EH (cell line): ENCODE measurements at places on chromosomes 13 and 19.
A peak's percentile ranks its signal among the peaks of the same experiment; 100 is the strongest.

DNA sequence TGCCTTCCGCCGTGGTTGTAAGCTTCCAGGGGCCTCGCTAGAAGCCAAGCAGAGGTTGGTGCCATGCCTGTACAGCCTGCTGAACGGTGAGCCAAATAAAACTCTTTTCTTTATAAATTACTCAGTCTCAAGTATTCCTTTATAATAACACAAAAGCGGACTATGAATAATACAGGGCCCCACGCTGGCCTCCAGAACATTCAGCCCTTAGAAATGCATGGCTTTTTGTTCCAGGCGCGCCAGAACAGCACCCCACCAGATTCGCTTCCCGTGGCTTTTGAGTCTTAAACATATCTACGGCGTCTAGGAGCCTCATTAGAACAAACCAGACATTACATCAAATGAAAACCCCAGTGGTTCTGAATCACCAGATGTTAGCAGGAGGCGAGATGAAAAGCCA lies 75.1 kb downstream of the SLC15A1 start:
- peak; percentile 16 for DNase-seq

GRCh38 chr13:101447852-101448251 lies 4.6 kb upstream of the ITGBL1 start:
- peak; percentile 5 for DNase-seq

GRCh38 chr13:24060993-24061392 lies 99.5 kb upstream of the SPATA13 start:
- DNase-seq = no peak

GRCh38 chr13:110419381-110419791 lies 112.3 kb downstream of the COL4A2 start:
- DNase-seq = no peak

DNA sequence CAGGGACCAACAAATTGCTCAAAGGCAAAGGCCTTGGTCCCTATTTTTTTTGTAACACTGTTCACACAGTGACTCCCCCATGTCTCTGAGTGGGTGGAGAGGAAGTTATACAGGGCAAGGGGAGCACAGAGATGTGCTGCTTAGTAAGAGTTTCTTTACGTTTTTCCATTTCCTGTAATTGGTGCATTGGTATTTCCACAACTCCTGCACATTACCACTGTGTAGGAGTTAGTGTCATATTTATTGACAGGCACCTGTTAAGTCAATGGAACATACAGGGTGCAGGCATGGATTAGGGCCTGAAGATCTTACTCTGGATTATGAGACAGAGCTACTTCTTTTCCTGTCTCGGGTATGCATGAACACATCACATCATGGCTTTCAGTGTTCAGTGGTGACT lies 45.2 kb downstream of the SOX21 start:
- no peak for DNase-seq

- peak; percentile 91 for DNase-seq
Observed at GRCh38 chr13:45500492-45501174, 35.9 kb downstream of the COG3 start.

DNA sequence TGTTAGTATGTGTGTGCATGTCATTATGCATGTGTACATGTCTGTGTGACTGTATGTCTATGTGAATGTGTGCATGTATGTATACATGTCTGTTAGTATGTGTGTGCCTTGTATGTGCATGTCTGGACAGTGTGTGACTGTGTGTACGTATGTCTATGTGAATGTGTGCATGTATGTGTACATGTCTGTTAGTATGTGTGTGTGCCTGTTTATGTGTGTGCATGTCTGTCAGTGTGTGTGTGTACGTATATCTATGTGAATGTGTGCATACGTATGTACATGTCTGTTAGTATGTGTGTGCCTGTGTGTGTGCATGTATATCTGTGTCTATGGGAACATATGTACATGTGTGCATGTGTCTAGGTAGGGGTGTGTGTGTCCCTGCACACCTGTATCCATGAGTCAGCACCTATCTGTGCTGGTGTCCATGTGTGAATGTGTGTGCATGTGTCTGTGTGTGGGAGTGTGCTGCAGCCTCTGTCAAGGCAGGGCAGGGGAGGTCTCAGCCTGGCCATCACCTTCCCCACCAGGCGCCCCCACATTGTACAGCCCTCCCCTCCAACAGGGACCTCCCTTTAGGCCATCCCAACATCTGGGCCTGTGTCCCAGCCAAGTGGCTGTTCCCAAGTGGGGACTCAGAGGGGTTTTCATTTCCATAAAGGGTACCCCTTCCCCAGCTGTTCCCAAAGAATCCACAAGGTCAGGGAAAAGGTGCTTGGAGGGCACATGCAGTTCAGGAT lies 4.4 kb downstream of the GAS6 start:
- no peak for DNase-seq

- peak; percentile 88 for DNase-seq
Observed at GRCh38 chr19:13986348-13986904, 19.7 kb downstream of the RFX1 start.

DNA sequence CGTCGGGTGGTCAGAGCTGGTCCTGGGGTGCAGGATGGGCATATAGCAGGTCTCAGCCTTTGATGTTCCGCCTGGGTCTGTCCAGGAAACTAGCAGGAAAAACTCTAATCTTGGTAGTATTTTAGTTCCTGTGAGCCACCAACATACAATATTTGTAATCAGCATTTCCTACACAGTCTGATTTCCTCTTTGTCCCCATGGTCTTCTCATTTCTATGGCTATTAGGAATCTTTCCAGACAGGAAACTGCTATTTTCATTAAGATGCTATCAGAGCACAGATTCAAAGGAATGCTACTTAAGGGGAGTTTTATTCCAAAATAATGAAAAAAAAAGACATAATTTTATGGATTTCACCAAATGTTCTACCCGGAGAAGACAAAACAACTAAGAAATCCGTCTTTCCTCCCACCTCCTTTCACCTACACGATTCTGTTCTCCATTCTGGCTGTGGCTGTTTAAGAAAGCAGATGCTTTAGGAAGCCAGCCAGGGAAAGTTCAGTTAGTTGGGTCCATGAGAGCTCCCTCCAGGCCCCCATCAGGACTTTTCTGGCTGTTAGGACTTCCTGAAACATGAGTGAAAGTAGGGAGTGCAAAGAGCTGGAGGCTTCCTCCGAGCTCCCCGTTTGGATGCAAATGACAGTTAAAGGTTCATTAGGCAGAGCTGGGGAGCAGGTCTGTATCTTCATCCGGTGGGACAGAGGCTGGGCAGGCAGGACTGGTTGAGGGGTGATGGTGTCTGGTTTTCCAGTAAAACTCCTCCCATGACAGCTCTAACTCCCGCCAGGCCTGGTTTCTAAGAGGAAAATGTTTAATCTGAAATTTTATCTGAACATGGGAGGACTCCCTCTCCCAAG lies 36.3 kb downstream of the SHISA2 start:
- DNase-seq = no peak

DNA sequence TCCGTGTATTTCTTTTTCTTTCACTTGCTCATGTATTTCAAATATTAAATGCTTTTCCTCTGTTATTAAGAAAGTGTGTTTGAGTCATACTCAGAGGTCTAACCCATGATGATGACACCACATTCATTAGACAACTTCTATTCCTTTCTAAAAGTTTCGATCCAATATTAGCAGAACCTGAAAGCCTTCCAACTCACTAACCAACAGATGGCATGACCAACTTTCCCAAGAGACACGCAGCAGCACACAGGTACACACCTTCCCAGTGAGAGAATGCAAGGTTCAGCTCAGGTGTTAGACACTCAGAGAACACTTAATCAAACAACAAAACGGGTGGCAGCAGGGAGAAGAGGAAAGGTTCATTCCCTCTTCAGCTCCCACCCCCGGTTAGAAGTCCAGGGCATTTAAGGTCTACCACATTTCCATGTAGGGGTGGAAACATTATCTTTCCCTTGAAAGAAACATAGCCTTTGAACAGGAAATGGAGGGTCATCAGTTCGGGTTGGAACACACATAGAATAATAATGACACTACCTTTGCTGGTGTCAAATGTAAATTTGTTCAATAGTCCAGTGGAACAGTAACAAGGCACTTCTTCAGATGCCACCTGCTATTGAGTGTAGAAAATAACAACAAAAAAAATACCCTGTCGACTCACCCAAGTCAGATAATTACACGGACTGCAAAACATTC lies 404.2 kb downstream of the COG6 start:
- DNase-seq = no peak

DNA sequence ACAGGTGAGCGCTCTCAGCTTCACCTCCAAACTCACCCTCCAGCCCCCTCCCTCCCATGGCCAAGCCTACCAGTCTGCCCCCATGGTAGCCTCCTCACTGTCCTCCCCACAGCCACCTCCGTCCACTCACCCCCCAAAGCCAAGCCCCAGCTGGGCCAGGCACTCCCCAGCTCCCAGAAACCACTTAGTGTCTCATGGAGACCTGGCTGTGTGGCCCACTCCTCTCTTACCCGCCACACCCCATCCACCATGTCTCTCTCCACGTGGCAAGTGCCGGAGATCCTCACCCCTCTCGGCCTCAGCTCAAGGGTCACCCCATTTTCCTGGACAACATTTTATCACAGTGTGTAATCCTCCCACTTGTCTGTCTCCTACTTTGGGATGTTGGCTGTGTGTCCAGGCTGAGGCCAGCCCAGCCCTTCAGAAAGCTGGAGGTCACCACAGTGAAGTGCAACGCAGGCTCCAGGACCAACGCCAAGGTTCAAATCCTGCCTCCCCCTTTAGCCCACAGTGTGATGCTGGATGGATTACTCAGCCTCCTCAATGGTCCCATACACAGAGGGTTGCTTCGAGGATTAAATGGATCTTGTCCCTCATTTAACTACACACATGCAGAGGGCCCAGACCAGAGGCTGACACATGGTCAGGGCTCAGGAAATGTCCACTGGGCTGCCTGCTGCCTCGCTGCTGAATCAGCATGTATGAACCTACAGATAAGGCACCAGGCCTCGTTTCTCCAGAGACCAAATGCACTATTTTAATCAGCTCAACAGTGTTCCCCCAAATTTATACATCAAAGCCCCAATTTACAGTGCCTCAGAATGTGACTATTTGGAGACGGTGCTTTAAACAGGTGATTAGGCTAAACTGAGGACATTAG lies 71.3 kb downstream of the CEBPG start:
- no peak for DNase-seq

- peak; percentile 24 for DNase-seq
Observed at GRCh38 chr19:19652482-19653295, 9.2 kb upstream of the GMIP start.

- DNase-seq = peak; percentile 94
Observed at GRCh38 chr19:6516018-6516658, 14.0 kb upstream of the TUBB4A start.

- no peak for DNase-seq
Observed at GRCh38 chr13:110835721-110836604, 78.9 kb downstream of the ANKRD10 start.

- peak; percentile 56 for DNase-seq
Observed at GRCh38 chr19:3350014-3350663, 16.2 kb upstream of the NFIC start.

DNA sequence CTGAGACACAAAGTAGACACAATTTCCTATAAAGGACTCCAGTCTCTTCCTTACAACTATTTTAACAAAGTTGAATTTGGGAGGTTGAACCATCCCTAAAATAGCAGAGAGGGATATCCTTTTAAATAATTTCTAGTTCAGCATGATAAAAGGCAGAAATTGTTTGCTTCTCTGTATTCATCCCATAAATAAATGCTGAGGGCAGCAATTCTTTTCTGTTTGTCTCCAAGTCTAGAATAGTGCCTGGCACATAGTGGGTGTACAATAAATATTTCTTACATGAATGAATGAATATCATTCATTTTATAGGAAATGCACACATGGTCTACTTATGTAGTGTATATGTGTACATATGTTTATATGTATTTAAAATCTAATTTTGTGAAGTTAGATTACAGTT lies 12.3 kb downstream of the COL4A1 start:
- DNase-seq = no peak

- no peak for DNase-seq
Observed at GRCh38 chr13:24574847-24575246, 62.3 kb upstream of the PARP4 start.

DNA sequence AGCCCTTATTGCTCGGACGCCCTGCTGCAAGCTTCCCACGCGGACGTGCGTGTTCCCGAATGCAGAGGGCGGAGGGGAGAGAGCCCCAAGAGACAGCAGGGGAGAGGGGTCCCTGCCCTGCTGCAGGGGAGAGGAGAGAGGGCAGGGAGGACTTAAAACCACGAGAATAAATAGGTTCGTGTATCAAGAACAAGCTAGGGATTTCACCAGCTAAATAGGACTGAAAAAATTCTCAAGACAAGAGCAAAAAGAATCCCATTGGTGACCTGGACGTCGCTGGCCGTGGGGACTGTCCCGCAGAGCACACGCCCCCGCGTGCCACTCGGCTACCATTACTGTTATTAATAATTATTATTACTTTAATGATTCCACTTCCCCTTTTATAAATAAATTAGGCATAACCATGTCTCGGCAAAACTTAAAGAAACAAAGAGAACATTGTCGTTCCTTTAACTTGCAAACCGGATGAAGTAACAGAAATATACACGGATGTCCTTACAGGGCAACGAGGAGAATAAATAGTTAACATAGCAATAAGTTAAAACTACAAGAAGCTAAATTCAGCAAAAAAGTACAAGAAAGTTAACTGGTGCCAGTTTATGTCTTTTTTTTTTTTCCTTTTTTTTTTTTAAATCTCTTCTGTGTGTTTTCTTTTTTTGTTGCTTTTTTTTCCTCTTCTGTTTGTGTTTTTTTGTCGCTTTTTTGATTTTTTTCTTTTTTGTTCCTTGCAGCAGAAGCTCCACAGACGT lies 16.6 kb downstream of the PRKCSH start:
- DNase-seq = no peak

- DNase-seq = no peak
Observed at GRCh38 chr19:15371786-15372380, 7.7 kb downstream of the AKAP8 start.

DNA sequence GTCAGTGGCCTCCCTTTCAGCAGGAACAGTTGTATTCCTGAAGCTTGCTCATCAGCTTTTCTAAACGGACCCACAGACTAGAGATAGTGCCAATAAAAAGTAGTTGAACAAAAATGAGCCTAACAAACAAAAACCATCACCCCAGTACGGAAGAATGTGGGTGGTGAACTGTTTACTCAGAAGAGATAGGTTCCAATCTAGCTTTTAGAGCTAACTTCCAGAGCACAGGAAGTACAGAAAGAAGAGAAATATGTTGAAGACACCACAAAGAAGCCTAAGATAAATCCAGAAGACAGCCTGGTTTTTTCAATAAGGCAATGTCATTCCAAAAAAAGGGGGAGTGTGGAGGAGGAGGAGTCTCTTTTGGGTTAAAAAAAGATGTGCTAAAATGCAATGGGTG lies 2.8 kb upstream of the LMO7 start:
- DNase-seq = peak; percentile 99

DNA sequence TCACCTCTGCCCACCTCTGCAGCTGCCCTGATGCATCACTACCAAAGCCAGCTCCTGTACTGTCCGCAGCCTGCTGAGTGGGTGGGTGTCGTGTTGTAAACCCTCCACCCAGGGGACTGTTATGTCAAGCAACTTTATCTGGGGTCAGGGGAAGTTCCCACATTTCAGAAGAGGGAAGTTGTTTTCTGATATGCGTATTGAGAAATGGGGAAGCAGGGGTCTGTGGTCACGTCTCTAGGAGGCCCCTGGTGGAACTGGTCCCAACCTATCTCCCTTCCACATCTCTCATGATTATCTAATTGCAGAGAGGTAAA lies 31.2 kb downstream of the CLEC17A start:
- DNase-seq = no peak
